ENCODE measurements at places on chromosomes 13 and 19.
A peak's percentile ranks its signal among the peaks of the same experiment; 100 is the strongest.

DNA sequence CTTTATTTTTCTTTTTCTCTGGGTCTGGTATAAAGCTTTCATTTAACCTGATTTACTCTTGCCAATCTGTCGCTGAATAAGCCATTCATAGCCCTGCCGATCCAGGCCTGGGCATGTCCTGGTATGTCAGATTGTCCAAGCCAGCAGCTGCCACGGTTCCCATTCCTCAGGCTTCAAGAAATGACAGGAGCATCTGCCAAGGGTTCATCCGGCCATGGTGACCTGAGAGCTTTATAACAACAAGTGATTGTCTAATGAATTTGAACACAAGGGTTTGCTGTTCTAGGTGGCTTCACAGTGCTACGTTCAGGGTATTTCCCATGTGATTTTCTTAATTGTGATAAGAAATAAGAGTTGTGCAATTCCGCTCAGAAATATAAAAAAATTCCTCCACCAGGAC, 20.0 kb downstream of the PNMA8A start:
- DNase-seq = no peak

DNA sequence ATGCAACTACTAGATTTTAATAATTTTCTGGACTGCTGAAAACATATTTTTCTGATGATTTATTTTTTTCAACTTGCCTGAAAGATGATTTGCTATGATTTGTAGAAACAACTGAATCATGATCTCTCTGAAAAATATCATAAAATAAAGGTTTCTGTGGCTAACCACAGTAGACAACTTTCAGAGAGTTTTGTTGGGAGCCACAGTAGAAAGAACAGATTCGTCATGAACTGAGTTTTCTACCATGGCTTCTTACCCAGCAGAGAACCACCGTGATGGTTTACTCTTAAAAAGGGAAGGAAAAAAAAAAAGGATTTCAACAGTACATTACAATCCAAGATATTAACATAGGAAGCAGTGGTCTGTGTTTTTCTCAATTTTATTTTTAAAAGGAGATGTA, 18.0 kb downstream of the ZAR1L start:
- DNase-seq = no peak

DNA sequence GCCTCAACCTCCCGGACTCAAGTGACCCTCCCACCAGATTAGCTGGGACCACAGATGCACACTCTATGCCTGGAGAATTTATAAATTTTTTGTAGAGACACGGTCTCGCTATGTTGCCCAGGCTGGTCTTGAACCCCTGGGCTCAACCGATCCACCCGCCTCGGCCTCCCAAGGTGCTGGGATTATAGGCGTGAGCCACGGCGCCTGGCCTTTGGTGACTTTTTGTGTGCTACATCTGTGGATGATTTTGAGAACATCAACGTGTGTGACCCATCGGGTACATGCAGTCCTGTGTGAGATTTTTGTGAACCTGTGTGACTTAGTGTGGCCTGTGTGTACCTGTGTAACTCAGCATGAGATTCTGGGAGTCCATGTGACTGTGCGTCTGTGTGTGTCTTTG, 8.5 kb upstream of the NFIX start:
- no peak for DNase-seq

GRCh38 chr19:39587496-39587895, 14.8 kb upstream of the LGALS13 start:
- DNase-seq = no peak

- DNase-seq = no peak
These were observed 22.0 kb downstream of the NOTCH3 start for GRCh38 chr19:15178629-15179308.

GRCh38 chr13:78022164-78022877, 103.7 kb upstream of the EDNRB start:
- peak; percentile 83 for DNase-seq
